ENCODE measurements at places on chromosomes 16 and 17.

DNA sequence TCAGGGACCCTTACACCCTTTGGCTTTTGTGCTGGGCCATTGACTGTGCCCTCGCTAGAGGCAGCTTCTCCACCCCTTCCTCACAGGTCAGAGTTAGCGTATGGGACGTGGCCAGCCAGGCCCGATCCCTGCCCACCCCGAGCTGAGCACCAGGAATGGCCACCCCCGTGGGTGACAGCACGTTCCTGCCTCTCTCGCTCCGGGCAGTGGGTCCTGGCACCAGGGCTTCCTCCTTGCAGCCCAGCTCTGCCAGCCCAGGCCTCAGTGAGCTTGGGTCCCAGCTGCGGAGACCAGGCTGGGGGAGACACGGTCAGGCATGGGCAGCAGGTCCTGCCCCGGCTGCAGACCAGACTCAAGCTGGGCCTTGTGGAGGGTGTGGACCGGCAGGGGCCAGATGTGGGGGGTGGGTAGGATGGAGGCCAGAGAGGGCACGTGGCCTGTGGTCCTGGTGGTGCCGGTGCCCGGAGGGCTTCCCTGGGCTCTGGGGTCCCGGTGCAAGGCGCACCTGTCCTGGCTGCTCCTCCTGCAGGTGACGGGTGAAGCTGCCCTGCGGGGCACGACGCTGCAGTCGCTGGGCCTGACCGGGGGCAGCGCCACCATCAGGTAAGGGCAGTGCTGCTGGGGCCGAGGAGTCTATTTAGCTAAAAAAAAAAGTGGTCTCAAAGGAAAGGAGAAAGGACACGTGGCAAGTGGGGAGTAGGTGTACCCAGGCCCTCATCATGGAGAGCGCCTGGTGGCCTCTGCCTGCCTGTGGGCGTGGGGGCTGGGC lies 18.2 kb downstream of the ASPSCR1 start:
- no peak for DNase-seq

GRCh38 chr16:73831220-73831619 lies 465.4 kb upstream of the PSMD7 start:
- no peak for DNase-seq

- no peak for DNase-seq
Observed at GRCh38 chr16:12587646-12588277, 215.9 kb downstream of the CPPED1 start.

DNA sequence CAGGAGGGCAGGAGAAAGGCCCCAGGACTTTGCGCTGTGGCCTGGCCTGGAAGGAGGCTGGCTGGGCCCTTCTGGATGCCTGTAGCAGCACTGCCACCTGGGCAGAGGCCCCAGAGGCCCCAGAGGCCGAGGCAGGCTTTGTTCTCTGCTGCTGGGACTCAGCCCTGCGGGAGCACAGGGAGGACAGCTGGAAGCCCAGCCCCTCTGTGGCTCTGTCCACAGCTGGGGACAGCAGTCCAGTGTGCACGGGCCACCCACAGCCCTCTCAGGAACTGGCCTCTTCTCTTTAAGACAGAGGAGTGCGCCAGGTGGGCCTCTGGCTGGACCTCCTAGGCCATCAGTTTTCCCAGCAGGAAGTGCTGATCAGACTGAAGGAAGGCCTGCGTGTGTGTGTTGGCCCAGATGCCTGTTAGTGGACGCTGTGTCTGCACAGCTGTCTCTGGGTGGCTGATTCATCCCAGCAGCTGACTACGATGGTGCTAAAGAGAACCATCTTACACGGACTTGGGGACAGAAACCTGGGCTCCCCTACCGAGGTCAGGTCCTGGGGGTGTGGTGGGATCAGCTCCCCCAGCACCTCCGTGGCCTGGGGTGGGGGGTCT lies 26.9 kb upstream of the ZNF750 start:
- DNase-seq: no peak

DNA sequence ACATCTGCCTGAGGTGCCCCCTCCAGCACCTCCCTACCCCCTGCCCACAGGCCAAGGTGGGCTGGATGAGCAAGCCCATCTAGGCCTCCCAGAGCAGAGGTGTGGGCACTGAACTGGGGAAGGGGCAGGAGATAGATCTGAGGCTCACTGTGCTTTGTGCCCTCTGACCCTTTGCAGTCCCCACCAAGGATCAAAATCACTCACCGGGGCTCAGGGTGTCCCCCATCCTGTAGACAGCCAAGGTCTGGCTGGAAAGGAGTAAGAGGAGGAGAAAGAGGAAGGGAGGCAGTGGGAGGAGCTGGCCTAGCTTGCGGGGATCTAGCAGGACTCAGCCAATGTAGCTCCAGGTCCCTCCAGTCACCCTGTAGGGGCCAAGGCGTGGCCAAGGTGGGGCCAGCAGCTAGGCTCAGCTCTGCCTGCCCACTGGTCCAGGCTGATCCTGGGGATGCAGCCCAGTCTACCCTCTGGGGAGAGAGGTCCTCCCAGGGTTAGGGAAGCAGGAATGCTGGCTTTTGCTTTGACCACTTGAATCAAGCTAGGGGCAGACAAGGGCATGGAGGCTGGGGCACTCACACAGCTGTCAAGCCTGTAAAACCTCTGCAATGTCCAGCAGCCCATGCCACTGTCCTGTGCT lies 1.8 kb downstream of the SLC12A4 start:
- DNase-seq: no peak

- DNase-seq: no peak
Observed at GRCh38 chr17:36907407-36907806, 29.9 kb upstream of the LHX1 start.

DNA sequence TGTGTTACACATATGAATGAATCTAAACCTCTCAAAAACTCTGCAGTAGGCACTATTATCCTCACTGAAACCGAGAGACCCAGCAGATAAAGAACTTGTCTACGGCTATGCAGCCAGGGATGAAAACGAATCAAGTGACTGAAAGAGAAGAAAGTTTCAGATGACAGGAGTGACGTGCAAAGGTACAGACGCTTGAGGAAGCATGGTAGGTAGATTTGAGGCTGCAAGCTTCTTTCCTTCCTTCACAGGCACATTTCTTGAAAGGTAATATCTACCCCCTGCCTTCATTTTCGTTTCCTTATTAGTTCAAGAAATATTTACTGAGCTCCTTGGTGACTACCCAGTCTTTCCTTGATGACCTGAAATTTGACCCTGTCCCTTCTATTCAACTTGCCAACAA lies 211.5 kb upstream of the AXIN2 start:
- no peak for DNase-seq

DNA sequence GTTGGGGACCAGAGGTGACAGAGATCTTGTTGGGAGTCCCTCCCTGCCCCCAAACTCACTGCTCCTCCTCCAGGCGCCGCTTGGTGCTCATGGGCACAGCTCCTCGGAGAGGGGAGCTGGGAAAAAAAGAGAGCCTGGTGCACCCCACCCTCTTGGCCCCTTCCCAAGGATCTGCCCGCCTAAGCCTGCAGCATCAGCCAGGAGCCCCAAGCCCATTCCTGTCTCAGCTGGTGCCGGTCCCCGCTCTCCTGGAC lies 400 bp downstream of the HCFC1R1 start:
- no peak for DNase-seq

DNA sequence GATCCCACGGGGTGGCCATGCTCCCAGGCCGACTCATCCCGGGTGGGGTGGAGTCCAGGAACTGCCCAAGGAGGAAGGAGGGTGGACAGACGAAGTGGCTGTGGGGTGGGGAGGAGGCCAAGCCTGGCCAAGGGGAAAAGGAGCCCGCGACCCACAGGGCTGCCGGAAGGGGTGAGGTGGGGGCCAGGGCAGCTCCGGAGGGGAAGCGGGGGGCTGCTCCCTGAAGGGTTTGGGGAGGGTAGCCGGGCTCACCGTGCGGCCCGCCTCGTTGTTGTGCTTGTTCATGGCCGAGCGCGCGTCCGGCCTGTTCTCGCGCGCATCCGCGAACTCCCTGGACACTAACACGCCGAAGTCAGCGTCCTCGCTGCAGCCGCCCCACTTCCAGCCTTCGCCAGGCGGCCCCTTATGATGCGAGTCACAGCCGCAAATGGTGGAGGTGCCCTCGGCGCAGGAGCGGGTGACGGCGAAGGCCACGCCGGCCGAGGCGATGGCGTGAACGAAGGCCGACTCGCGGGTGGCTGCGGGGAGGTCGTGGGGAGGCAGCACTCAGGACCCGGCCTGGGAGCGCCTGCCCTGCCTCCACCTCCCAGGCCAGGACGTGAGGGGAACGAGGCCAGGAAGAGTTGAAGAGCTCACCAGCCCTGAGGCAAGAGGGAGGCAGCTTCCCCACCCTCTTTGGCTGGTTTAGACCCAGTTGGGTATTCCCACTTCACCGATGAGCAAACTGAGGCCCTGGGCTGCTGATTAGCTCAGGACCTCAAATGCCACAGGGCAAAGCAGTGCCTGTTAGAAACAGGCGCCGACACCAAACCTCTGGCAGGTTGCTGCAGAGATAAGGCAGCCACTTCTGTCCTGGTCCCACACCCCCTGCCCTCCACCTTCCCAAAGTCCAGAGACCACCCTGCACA lies 48.7 kb downstream of the WNT3 start:
- DNase-seq: peak; percentile 50

GRCh38 chr16:76777721-76778465 lies 413.1 kb upstream of the MON1B start:
- DNase-seq: no peak

DNA sequence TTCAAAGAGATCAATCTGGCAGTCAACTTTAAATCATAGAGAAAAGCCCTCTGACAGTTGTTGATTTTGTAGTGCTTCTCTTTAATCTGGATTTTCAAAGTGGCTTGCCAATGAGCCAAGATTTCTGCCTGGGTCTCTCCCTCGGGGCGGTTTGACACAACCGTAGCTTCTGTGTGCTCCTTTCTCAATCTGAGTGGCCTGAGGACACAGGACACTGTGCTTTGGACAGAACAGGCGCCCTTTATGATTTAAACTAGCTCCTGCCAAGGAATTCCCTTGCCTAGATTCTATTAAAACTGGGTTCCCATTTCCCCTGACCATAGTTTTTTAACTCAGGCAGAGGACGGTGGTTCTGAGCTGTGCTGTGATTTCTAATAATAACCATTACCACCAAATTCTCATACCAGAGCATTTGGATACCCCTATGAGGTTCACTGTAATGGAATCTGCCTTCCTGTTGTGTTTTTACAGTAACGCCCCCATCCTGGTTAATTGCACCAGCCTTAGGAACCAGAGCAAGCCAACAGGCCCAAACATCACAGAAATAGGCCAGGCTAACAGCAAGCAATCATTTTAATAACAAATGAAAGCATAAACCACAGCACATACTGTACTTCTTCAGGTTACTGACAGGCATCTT lies 4.0 kb downstream of the ZFHX3 start:
- no peak for DNase-seq

DNA sequence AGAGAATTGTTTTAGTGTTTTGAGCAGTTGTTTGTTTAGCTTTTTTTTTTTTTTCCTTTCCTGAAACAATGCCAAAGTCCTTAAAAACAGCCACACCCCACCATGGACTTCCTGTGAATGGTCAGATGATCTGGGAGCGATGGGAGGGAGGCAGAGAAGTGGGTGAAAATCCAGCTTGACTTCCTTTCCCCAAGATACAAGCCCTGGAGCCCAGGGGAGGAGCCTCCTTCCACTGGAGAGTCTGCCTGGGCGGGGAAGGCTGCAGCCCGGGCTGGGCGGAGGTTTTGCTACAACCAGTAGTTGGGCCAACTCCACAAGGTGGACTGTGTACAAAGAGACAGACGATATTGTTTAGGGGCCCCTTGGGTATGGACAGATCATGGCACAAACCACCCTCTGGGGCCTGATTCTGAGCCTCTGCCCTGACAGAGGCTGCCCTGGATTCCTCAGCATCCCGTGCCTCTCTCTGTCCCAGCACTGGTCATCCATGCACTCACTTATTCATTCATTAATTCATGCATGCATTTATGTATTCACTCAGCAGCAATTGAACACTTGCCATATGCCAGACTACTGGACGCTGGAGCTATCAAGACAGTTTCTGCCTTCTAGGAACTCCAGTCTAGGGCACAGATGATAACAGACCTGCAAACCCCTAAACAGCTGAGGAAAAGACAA lies 29.8 kb downstream of the WSB1 start:
- DNase-seq: no peak

DNA sequence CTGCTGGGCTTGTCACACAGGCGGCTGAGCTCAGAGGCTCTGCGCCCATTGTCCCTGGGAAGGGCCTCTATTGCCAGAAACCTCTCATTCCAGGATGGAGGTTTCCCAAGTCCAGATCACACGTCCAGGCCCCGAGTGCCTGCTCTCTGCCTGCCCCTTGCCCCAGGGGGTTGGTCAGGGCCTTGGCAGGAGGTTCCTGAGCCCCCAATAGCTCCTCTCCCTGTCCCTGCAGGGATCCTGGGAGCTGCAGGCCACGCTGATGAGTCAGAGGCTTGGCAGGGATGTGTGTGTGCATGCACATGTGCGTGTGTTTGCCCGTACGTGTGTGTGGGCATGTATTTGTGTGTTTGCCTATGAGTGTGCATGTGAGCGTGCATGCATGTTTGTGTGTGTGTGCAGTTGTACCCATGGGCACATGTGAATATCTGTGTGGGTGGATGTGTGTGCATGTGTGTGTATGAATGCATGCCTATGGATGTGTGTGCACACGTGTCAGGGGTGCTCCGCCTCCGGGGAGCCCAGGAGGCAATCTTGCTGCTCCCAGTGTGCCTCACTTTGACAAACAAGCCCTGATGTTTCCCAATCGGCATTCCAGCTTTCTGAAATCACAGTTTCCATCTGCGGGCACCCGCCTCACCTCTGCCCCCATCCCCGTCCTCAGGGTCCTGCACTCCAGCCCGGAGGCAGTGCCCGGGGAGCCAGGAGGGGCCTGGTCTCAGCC lies 98.4 kb upstream of the GSE1 start:
- no peak for DNase-seq

- no peak for DNase-seq
Observed at GRCh38 chr17:27616414-27616813, 14.6 kb upstream of the LGALS9 start.

- DNase-seq: no peak
Observed at GRCh38 chr17:62014526-62014925, 50.6 kb downstream of the MED13 start.

DNA sequence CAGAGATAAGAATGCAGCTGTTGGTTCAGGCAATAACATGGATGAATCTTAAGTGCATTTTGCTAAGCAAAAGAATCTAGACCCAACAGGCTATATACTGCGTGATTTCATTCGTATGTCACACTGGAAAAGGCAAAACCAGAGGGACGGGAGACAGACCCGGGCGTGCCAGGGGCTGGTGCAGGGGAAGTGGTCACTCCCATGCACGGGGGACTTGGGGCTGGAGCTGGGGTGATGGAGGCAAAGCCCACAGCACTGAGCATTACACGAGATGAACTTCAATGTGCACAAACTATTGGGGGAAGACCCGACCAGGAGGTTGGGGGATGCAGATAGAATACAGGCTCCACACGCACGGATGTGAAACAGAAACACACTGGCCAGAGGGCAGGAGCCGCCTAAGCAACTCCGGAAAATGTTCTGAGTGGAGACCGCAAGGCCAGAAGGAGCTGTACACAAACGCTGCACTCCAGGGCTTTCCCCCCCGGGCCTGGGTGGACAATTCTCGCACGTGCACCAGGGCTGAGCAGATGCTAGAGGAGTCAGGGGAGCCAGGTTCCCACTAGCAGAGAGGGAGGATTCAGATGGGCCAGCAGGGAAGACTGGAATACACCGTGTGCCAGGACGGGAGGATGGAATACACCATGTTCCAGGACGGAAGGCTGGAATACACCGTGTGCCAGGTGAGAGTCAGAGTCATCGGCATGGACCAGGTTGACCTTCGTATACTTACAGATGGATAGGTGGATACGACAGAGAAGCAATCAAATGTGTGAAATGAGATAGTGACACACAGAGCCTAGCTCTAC lies 11.3 kb downstream of the LMF1 start:
- no peak for DNase-seq
